PC-3 (cell line): ENCODE measurements at places on chromosomes 6 and 20. TPM values are rescaled to one million over a fixed set of nuclear protein-coding genes. Genes with fewer than 3 reads are reported as not detected.

- no peak overlapping the region for H3K4me3 ChIP-seq
- H3K27me3 ChIP-seq: no peaks in the 10 kb centered on the region
- H3K4me1 ChIP-seq: no peaks in the 10 kb centered on the region; the same call in 1 of the 2 replicates
- H3K27ac ChIP-seq: no peak overlapping the region
- no peaks in the 10 kb centered on the region for H3K36me3 ChIP-seq
Observed at GRCh38 chr6:127247114-127248096, 19.3 kb upstream of the RNF146 start.

DNA sequence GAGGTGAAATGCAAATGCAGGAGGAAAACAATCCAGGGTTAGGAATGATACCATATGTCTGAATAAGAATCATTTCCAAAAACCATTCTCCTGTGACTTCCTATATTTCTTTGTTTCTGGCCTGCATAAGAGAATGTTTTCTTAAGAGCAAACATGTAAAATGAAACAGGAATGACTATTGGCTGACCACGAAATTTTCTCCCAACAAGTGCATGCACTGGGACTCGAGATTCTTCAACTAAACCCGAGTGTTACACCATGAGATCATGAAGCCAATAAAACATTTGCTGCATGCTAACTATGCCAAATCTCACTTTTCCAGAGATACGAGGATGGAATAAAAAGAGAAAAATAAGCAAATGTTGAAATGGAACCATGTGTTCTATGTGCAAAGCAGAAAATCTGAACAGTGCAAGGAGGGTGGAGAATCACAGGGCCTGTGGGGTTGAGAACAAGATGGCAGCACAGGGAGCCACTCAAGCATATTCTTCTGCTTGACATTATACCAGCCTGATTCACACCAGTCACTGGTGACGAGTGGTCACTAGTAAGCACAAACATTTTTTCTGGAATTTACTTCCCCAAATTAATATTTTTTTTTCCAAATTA is 212.2 kb upstream of the FOXA2 start:
- no peak overlapping the region for H3K27ac ChIP-seq
- peak; percentile 20 for DNase-seq
- H3K36me3 ChIP-seq: no peaks in the 10 kb centered on the region
- H3K4me3 ChIP-seq: no peak overlapping the region
- no peaks in the 10 kb centered on the region for H3K27me3 ChIP-seq

DNA sequence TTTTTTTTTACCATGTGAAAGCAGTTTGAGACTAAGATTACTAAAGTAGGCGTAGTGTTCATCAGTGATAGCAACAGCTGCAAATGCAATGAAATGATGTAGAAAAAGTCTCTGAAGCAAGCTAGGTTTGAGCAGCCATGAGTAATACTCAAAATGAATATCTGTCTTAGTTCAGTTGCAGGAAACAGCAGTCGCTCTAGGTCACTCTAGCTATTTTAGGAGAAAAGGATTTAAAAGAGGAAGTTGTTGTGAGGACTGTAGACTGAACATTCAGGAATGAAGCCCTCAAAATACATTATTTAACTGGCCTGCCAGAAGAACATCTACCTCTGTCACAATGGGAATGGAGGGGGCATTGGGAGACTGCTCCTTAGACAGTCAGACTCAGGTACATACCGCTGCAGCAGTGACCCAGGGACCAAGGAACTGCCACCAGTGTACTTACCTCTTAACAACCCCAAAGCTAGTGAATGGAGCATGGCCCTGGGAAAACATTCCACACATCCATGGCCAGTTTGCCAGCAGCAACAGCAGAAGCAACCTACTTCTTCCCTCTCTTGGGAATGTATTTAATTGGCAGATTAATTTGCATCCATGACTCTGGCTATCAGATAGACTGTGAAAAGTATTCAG is 243.0 kb upstream of the KHDRBS2 start:
- no peak overlapping the region for H3K4me3 ChIP-seq
- H3K36me3 ChIP-seq: no peaks in the 10 kb centered on the region
- H3K4me1 ChIP-seq: no peaks in the 10 kb centered on the region

DNA sequence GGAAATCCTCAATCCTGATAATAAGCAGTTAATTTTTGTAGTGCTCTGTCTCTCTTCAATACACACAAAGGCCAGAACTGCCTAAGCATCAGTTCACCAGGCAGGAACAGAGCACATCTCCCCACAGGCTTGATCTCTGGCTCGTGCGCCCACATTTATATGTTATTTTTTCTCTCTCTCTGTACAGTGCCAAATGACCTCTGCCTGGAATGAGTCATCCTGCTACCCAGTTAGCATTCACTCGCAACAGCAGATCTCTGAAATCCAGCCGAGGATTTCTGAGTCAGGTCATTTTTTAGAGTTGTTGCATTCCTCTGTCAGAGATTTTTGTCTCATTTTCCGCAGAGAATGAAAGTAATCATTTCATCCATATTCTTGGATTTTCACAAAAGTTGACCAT is 107.1 kb downstream of the COL12A1 start:
- peaks cover 4% of the 10 kb centered on the region; the same call in 1 of the 2 replicates for H3K36me3 ChIP-seq
- H3K4me1 ChIP-seq: peaks cover 16% of the 10 kb centered on the region
- no peaks in the 10 kb centered on the region for H3K27me3 ChIP-seq

DNA sequence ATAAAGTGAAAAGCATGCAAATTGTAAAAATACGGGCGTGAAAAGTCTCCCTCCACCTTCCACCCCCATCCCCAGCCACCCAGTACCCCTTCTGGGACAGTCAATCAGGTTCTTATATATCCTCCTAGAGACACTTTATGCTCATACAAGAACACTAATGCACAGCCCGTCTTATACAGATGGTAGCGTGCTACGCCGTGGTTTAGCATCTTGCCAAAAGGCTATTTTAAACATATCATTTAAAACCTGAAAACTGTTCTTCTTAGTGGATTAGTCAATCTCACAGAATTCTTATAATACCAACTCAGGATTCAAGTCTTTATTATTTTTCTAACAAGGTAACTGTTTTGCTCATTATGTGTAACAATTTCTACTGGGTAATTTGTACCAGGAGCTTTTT is 57.2 kb upstream of the MRPS10 start:
- no peak overlapping the region for H3K4me3 ChIP-seq
- no peak for DNase-seq
- H3K4me1 ChIP-seq: peaks cover 18% of the 10 kb centered on the region
- no peak overlapping the region for H3K27ac ChIP-seq
- no peaks in the 10 kb centered on the region for H3K36me3 ChIP-seq
- H3K27me3 ChIP-seq: no peaks in the 10 kb centered on the region

GRCh38 chr6:140897349-140897748 is 1235.4 kb upstream of the GJE1 start:
- no peak overlapping the region for H3K4me3 ChIP-seq
- DNase-seq: no peak
- H3K4me1 ChIP-seq: no peaks in the 10 kb centered on the region
- no peaks in the 10 kb centered on the region for H3K27me3 ChIP-seq
- no peaks in the 10 kb centered on the region for H3K36me3 ChIP-seq

GRCh38 chr6:127267646-127268625 is 1.3 kb downstream of the RNF146 start:
- no peaks in the 10 kb centered on the region for H3K27me3 ChIP-seq
- DNase-seq: peak; percentile 4
- H3K4me1 ChIP-seq: 0 out of 2 replicates have a peak, but pooled peaks cover 8% of the 10 kb centered on the region
- no peaks in the 10 kb centered on the region for H3K36me3 ChIP-seq
- H3K4me3 ChIP-seq: peak overlapping the region; percentile 97

- H3K36me3 ChIP-seq: no peaks in the 10 kb centered on the region
- H3K4me1 ChIP-seq: peaks cover 21% of the 10 kb centered on the region
- H3K4me3 ChIP-seq: no peak overlapping the region
- no peak for DNase-seq
Observed at GRCh38 chr6:56671651-56672461, 29.2 kb upstream of the DST start.

DNA sequence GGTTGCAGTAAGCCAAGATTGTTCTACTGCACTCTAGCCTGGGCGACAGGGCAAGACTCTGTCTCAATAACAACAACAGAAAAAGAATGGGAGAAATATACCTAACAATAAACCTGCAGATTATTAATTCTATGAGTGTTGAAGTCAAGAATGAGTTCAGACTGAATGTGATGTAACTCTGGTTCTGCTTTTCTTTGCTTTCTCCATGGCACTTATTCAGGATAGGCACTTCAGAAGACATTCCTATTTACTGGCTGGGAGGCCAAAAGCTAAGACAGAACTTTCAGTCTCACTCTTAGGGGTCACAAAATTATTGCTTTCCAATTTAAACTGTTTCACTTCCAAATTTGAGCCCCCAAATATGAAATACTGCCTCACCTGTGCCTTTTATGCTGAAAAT is 15.7 kb upstream of the PRIM2 start:
- H3K27ac ChIP-seq: no peak overlapping the region
- no peak for DNase-seq
- H3K36me3 ChIP-seq: no peaks in the 10 kb centered on the region
- no peaks in the 10 kb centered on the region for H3K27me3 ChIP-seq
- H3K4me3 ChIP-seq: no peak overlapping the region

The NUS1 gene
- total RNA-seq: 12.7 and 18.0 TPM in 2 replicates

GRCh38 chr20:24708411-24709295 is 239.2 kb downstream of the SYNDIG1 start:
- peaks cover 67% of the 10 kb centered on the region for H3K27me3 ChIP-seq
- H3K4me3 ChIP-seq: no peak overlapping the region
- DNase-seq: no peak
- no peaks in the 10 kb centered on the region for H3K36me3 ChIP-seq
- H3K27ac ChIP-seq: no peak overlapping the region

DNA sequence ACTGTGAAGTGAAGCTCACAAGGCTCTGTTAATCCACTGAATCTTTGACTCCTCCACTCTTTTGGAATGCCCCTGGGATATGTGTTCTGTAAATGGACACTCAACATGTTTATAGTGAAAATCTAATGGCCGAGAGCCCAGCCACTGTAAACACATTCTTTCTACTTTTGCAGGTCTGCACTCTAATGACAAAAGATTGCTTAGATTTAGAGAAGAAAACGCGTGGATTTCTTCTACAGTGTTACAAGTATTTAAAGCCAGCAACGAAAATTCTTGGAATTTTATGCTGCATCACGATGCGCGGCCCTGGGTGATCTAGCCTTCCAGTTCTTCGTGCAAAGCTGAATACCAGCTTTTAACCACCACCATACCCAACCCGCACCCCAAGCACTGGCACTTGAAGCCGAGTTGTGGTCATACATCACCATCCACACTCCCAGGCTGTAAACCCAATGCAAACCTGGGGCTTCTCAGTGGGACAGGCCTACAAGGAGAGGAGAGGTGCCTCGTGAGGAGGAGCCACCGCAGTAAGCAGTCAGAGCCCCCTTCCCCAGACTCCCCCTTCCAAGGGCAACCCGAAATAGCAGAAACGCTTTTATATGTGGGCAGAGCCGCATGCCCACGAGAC is 3.7 kb upstream of the FOXO3 start:
- no peaks in the 10 kb centered on the region for H3K36me3 ChIP-seq
- peak overlapping the region; percentile 67 for H3K4me3 ChIP-seq
- DNase-seq: peak; percentile 9
- H3K4me1 ChIP-seq: peaks cover 10% of the 10 kb centered on the region

GRCh38 chr6:115891750-115892149 is 168.9 kb downstream of the FRK start:
- no peaks in the 10 kb centered on the region; the same call in 1 of the 2 replicates for H3K36me3 ChIP-seq
- H3K27ac ChIP-seq: peak overlapping the region; percentile 81
- DNase-seq: peak; percentile 12

DNA sequence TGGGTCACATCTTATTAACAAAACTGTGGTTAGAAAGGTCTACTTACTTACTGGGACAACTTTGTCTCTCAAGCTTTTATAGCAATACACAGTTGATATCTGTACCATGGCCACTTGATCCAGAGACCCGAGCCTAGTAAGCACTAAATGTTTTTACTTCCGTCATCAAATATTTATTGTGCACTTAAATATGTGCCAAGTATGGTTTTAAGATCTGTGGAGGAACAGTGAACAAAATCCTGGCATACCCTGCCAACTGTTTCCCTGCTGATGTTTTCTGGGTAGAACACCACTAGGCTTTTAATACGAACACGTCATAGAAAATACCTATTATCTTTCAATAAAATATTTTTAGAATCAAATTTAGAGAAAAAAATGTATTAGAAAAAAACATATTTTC is 574.8 kb downstream of the HACE1 start:
- no peak overlapping the region for H3K4me3 ChIP-seq
- H3K36me3 ChIP-seq: no peaks in the 10 kb centered on the region
- no peak for DNase-seq
- no peak overlapping the region for H3K27ac ChIP-seq
- H3K27me3 ChIP-seq: no peaks in the 10 kb centered on the region
- H3K4me1 ChIP-seq: no peaks in the 10 kb centered on the region

GRCh38 chr20:43539975-43540672 is 18.7 kb upstream of the SGK2 start:
- no peak overlapping the region for H3K4me3 ChIP-seq
- no peaks in the 10 kb centered on the region for H3K27me3 ChIP-seq
- no peak for DNase-seq
- peaks cover 3% of the 10 kb centered on the region; the same call in 1 of the 2 replicates for H3K36me3 ChIP-seq
- H3K4me1 ChIP-seq: peaks cover 24% of the 10 kb centered on the region

DNA sequence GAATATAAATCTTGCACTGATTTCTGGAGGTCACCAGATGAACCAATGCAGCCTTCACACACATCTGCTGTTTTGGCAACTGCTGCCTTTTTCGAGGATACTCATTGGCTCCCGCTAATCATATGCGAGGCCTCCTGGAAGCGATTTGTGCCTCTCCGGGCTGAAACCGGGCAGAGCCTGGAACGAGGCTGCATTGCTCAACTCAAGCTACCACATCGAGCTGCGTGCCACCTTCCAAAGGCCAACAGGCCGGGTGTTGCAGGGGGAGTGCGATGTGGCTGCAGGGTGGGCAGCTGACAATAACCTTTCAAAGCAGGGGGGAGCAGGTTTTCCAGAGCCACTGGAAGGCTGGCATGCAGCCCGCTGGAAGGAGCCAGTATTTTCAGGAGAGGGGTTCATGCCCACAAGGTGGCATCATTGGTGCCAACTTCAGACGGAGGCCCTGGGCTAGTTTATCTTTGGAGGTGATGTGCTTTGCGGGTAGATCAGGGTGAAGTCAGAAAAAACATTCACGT is 122.6 kb upstream of the IFNGR1 start:
- no peaks in the 10 kb centered on the region for H3K36me3 ChIP-seq
- H3K27ac ChIP-seq: no peak overlapping the region
- no peaks in the 10 kb centered on the region for H3K4me1 ChIP-seq
- DNase-seq: peak; percentile 59

GRCh38 chr20:46215913-46216707 is 92.2 kb downstream of the CDH22 start:
- peaks cover 6% of the 10 kb centered on the region; the same call in 1 of the 2 replicates for H3K4me1 ChIP-seq
- DNase-seq: peak; percentile 65
- H3K36me3 ChIP-seq: no peaks in the 10 kb centered on the region
- no peak overlapping the region for H3K27ac ChIP-seq
- peaks cover 14% of the 10 kb centered on the region for H3K27me3 ChIP-seq

GRCh38 chr6:82032444-82032843 is 215.1 kb downstream of the IBTK start:
- H3K4me3 ChIP-seq: no peak overlapping the region
- no peak for DNase-seq
- H3K27ac ChIP-seq: no peak overlapping the region
- H3K36me3 ChIP-seq: no peaks in the 10 kb centered on the region
- no peaks in the 10 kb centered on the region for H3K4me1 ChIP-seq

- peak; percentile 74 for DNase-seq
- peaks cover 8% of the 10 kb centered on the region; the same call in 1 of the 2 replicates for H3K4me1 ChIP-seq
- no peak overlapping the region for H3K4me3 ChIP-seq
- no peak overlapping the region for H3K27ac ChIP-seq
Observed at GRCh38 chr6:127302728-127303660, 36.3 kb downstream of the RNF146 start.

The TRIM31 gene
- total RNA-seq: 0.11 and 0.52 TPM in 2 replicates

- H3K27ac ChIP-seq: no peak within 1 kb of the TSS
- no peak within 1 kb of the TSS for H3K4me3 ChIP-seq
- no peaks in the 10 kb centered on the region for H3K4me1 ChIP-seq
- H3K36me3 ChIP-seq: no peaks in the 10 kb centered on the region
Observed at GRCh38 chr6:6588064-6588923, at the start of gene LY86. Gene LY86, plus strand, starts transcription at chr6:6588720. Its CDS starts 15 bp downstream, at chr6:6588735.

- peaks cover 17% of the 10 kb centered on the region for H3K4me1 ChIP-seq
- H3K27me3 ChIP-seq: no peaks in the 10 kb centered on the region
- H3K27ac ChIP-seq: no peak overlapping the region
- DNase-seq: no peak
Observed at GRCh38 chr20:35363190-35363589, 48.6 kb downstream of the UQCC1 start.
